ENCODE measurements at places on chromosomes 3 and 15.

GRCh38 chr15:101159096-101159935 lies 92.5 kb downstream of the CHSY1 start:
- no peak for DNase-seq

DNA sequence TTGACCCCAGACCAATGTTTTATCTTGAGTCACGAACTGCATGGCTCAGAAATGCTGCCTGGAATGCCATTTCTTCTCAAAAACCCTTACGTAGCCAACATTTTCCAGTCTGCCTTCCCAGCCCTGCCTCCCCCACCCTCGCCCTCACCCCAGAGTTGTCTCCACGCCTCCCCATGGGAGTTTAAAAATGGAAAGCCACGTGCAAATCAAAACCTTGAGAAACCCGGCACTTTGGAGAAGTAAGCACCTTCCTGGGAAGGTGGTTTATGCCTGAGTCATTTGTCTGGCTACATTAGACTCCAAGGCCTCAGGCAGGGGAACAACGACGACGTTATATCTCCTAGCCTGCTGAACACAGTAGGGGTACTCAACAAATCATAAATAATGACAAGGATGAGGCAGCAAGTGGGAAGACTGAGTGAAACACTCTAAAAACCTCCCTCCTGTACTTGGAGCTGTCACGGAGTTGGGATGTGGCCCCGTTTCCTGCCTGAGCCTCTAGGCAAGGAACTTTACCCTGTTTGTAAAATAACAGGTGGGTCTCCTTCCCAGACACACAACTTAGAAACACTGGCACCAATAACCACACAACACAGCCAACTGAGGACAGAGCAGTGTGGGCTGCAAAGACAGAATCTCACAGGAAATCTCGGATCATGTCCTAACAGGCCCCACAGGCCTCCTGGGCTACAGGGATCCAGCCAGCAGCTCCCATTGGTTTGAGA lies 179.1 kb downstream of the NTRK3 start:
- DNase-seq = no peak

GRCh38 chr15:80570553-80570952 lies 124.6 kb upstream of the ABHD17C start:
- no peak for DNase-seq

GRCh38 chr3:73465926-73466325 lies 158.8 kb downstream of the PDZRN3 start:
- DNase-seq = no peak

GRCh38 chr3:123147754-123148535 lies 53.8 kb upstream of the SEC22A start:
- DNase-seq = no peak

GRCh38 chr3:196251918-196252317 lies 35.6 kb downstream of the SLC51A start:
- DNase-seq = no peak

Data from activated T-helper 1 cell treated with anti-CD3 and anti-CD28 coated beads, Interleukin-2, amount 50 U/mL, for 16 hours (primary cell).